ENCODE measurements at places on chromosomes 4 and X.
A peak's percentile ranks its signal among the peaks of the same experiment; 100 is the strongest.

- no peak for DNase-seq
Measured at GRCh38 chrX:74408304-74408703, 13.0 kb upstream of the SLC16A2 start.

- peak; percentile 52 for DNase-seq
Measured at GRCh38 chr4:82721819-82722423, 76.7 kb downstream of the SCD5 start.

DNA sequence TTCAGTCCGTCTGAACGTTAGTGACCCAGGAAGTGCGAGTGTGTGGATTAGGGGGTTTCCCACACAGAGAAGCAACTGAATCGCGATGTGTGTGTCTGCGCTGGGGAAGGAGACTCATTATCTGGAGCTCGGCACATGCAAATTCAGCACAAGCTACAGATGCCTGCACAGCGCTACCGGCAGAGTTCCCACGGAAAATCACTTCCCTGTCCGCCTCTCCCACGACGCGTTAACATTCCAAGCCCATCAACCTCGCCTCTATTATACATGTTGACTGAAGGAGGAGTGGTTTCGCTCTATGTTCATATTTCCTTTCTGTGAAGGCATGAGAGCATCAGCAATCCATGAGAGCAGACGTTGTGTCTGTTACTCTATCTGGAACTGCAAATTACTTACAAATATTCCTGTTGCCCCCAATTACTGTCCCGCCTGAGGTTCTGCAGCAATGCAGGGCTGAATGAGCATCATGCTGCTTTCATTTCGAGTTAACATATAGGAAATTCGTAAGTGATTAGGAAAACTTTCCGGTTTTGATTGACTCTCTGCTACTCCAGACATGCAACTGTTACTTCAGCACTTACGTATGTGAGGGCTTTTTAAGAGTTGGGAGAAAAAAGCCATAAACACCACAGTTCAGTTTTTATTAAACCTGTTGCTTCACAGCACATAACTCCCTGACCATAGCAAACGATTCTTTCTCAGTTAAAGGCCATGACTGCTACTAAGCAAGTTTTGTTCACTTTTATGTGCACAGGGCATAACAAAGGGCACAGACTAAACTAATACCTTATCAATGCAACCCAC, 15.0 kb upstream of the MTNR1A start:
- DNase-seq: no peak

GRCh38 chrX:153216926-153217325, 37.8 kb downstream of the MAGEA1 start:
- no peak for DNase-seq

DNA sequence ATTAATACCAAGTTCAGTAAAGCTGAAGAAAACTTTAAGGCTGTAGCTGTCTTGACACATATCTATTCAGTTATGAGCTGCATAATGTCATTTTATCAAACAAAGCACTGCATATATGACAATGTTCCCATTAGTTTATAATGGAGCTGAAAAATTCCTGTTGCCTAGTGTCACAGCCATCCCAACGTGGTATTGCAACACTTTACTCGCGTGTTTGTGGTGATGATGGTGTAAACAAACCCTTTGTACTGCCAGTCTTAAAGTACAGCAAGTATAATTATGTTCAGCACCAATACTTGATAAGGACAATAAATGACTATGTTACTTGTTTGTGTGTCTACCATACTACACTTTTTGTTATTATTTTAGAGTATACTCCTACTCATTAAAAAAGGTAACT, 1415.6 kb upstream of the PCDH7 start:
- DNase-seq: no peak

- peak; percentile 55 for DNase-seq
Measured at GRCh38 chrX:129842510-129843208, 1.0 kb downstream of the ZDHHC9 start.

- DNase-seq: peak; percentile 27
Measured at GRCh38 chr4:74545448-74545847, 100.5 kb downstream of the AREG start.
